Stimulated activated CD8-positive, alpha-beta memory T cell treated with anti-CD3 and anti-CD28 coated beads, Interleukin-15, amount 100 ng/mL, for 1 hour (primary cell): ENCODE measurements at places on chromosomes 7 and 10.

DNA sequence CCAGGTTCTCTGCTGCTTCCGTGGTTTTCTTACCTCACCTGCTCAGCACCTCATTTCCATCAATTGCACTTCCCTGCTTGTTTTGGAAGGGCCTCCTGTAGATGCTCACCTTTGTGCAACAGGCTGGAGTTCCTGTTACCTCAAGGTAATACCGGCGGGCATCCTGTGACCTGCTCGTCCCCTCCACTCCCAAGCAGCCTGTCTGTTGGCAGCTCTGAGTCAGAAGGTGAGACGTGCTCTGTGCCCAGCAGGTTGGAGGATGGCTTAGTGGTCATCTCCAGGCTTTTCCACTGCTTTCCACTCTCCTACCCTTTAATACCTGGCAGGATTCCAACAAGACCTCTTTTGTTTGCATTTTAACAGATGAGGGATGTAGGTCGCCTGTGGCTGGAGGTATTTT, 86.0 kb downstream of the CAMK1D start:
- no peak for DNase-seq

- DNase-seq, result no peak
Measured at GRCh38 chr10:6058682-6059475, 3.3 kb downstream of the IL2RA start.

DNA sequence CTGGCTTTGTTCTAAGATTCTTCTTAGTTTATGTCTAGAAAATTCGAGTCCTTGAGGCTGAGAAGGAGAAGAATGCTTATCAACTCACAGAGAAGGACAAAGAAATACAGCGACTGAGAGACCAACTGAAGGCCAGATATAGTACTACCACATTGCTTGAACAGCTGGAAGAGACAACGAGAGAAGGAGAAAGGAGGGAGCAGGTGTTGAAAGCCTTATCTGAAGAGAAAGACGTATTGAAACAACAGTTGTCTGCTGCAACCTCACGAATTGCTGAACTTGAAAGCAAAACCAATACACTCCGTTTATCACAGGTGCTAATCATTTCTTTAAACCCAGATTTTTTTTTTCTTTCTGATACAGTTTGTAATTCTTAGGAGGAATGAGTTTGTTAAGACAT, 6.7 kb downstream of the CEP55 start:
- no peak for DNase-seq

DNA sequence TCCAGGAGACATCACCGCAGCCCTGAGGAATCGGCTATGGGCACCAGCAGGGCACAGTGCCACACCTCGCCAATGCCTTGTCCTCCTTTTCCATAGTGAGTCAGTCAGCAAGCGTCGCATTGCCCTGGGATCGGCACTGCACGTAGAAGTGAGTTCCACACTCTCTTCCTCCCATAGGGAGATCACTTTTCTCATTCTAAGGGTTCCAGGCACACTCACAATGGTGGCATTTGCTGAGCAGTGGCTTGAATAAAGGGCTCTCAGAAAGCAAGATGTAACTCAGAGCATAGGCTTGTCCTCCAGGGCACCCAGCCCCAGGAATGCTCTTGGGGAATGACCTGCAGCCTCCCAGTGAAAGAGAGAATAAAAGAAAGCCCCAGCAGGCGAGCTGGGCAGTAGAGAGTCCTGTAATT, 1.1 kb upstream of the VIM start:
- DNase-seq, result no peak

DNA sequence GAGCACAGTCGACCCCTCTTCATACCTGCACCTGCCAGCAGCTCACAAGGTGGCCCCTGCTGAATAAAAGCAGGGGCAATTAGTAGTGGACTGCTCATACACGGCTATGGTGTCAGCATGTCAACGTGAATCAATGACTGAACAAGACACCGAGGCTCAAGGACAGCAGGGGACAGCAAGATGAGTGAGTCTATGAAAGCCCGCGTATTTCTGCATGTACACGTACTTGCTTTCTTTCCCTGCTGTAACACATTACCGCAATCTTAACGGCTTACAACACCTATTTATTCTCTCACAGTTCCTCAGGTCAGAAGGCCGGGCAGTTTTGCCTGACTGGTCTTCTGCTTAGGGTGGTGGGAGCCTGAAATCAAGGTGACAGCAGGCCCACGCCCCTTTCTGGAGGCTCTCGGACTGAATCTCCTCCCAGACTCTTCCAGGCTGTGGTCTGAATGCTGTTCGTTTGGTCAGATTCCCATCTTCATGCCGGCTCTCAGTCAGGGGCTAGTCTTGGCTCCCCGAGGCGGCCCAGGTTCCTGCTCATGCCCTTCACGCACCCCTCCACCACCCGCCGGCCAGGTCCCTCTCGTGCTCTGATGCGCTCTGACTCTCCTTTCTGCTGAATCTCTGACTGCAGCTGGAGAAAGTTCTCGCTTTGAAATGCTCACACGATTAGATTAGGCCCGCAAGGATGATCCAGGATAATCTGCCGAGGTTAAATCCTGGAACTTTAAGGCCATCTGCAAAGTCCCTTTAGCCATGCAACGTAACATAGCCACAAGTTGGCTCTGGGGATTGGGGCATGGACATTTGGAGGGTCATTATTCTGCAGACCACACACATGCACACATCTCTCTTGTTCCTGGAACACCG, 7.8 kb upstream of the PPP2R2D start:
- no peak for DNase-seq

- no peak for DNase-seq
Measured at GRCh38 chr7:28469562-28469961, 57.2 kb downstream of the CREB5 start.
